ENCODE measurements at places on chromosomes 12 and 14. TPM values are rescaled to one million over a fixed set of nuclear protein-coding genes. Genes with fewer than 3 reads are reported as not detected.

Gene DENND5B
- total RNA-seq = 13.0 TPM

Gene RAB3IP
- total RNA-seq = 16.4 TPM

Gene TCL1B
- total RNA-seq = not detected

Gene APOF
- total RNA-seq = not detected

Gene LRRK2
- total RNA-seq = 1.7 TPM

Gene KRT7
- 5,590 TPM for total RNA-seq

Gene TMEM119
- total RNA-seq = 0.20 TPM

Gene TSHR
- not detected for total RNA-seq

Gene RHOJ
- total RNA-seq = not detected

Gene PPP2R3C
- total RNA-seq = 27.0 TPM

Gene DTX1
- 0.50 TPM for total RNA-seq

Gene PEX5
- 22.6 TPM for total RNA-seq

Gene PTPN11
- 49.8 TPM for total RNA-seq

Gene GALNT16
- total RNA-seq = 2.8 TPM

Gene LMNTD1
- not detected for total RNA-seq

Gene PRH1
- 3.0 TPM for total RNA-seq

Gene PLD4
- 0.05 TPM for total RNA-seq

Gene ADSS1
- total RNA-seq = 7.2 TPM

Gene KRT6C
- not detected for total RNA-seq

Gene RASAL1
- total RNA-seq = 0.46 TPM

Gene STYK1
- 0.20 TPM for total RNA-seq

Gene CIT
- total RNA-seq = 11.3 TPM

Gene NEMP1
- total RNA-seq = 14.0 TPM

Gene RIPK3
- not detected for total RNA-seq

Gene SRSF9
- 218 TPM for total RNA-seq

Gene SDR9C7
- total RNA-seq = not detected

Gene B4GALNT1
- 44.4 TPM for total RNA-seq

Gene KIF5A
- total RNA-seq = 0.20 TPM

Gene CDCA3
- total RNA-seq = 82.3 TPM

Gene TDP1
- 17.7 TPM for total RNA-seq

Gene STAB2
- not detected for total RNA-seq

Gene INHBC
- total RNA-seq = not detected

Gene FGD6
- total RNA-seq = 13.6 TPM

Gene MMP19
- 0.62 TPM for total RNA-seq

Gene PPM1H
- 7.1 TPM for total RNA-seq

Gene MED6
- total RNA-seq = 39.4 TPM

Gene CACNA1C
- total RNA-seq = 0.07 TPM

Gene HOXC11
- total RNA-seq = 0.90 TPM

Gene SLC25A47
- total RNA-seq = not detected

Gene RGS6
- total RNA-seq = not detected

Gene P2RX7
- total RNA-seq = not detected

Gene GPRC5D
- not detected for total RNA-seq

Gene EPYC
- total RNA-seq = not detected

Gene SLC2A13
- 2.9 TPM for total RNA-seq

Gene KANSL2
- 39.9 TPM for total RNA-seq

Gene PRPH
- total RNA-seq = 1.6 TPM

Gene IL31
- total RNA-seq = not detected

Gene FGF23
- not detected for total RNA-seq

Gene GUCY2C
- not detected for total RNA-seq

Gene SCNN1A
- 25.5 TPM for total RNA-seq

Gene ZDHHC22
- 0.23 TPM for total RNA-seq

Gene DNAH10
- total RNA-seq = 0.31 TPM

Gene RASSF8
- total RNA-seq = 10.6 TPM
